ENCODE measurements at places on chromosomes 3 and 15.

DNA sequence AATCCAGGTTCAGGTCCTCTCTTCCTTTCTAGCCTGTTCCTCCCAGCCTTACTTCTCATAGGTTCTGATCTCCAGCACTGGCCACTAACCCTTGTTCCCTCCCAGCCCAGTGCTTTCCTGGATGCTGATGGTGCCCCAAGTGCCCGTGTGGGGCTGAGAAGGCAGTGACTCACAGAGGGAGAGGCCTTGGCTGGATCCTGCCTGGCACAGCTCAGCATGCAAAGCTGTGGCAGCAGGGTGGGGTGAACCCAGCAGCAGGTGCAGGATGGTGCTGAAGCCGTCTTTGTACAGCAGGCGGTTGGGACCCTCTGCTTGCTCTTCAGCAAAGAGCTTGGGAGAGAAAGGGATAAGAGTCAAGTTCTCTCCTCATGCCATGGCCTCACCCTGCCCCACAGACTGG is 7.6 kb downstream of the LPCAT4 start:
- DNase-seq: no peak

- no peak for DNase-seq
These were observed 38.1 kb downstream of the SRGAP3 start for GRCh38 chr3:9211155-9211950.

DNA sequence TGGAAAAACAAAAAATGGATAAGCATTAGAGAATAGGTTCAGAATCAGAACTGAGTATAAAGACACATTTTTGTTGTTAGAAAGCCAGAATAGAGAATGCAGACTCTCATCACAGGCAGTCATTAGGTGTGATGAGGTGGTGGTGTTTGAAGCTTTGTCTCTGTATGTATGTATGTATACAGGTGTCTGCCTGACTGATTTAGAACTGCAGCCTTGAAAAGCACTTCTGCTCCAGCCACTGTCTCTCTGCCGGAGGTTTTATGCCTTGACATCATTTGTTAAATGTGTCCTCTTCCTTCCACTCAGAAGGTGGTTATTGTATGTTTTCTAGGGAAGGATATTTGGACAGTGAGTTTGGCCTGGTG is 80.7 kb upstream of the ZBED2 start:
- no peak for DNase-seq

DNA sequence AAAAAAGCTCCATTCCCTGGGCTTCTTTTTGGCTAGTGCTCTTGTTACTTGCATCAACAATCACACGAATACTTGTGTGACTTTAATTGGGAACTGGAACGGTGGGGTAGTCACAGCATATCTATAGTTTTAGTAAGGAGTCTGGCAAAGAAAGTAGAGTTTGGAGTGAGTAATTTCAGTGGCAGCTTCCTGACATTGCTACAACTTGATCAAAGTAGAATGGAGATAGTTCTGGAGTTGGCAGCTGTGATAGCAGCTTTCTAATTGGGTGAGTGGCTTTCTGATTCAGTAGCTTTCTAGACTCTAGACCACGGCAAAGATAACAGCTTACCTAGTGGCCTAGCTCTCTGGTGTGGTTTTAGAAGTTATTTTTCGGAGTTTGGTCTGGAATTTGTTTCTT is 475.0 kb downstream of the TUSC7 start:
- no peak for DNase-seq

GRCh38 chr15:90037511-90037860 is 36.4 kb downstream of the ZNF710 start:
- DNase-seq: no peak

GRCh38 chr3:14451844-14452739 is 49.7 kb downstream of the SLC6A6 start:
- DNase-seq: no peak

GRCh38 chr15:43277231-43277823 is 10.6 kb upstream of the TGM5 start:
- DNase-seq: no peak

All from stimulated activated CD8-positive, alpha-beta memory T cell treated with anti-CD3 and anti-CD28 coated beads, Interleukin-15, amount 100 ng/mL, for 48 hours (primary cell).